Stimulated activated CD8-positive, alpha-beta memory T cell treated with anti-CD3 and anti-CD28 coated beads, Interleukin-4, amount 100 ng/mL, for 4 hours (primary cell): ENCODE measurements at places on chromosomes 12 and 14.

GRCh38 chr14:74675219-74675618 is 37.7 kb downstream of the AREL1 start:
- no peak for DNase-seq

GRCh38 chr12:41552588-41552987 is 364.5 kb downstream of the PDZRN4 start:
- DNase-seq = no peak

- DNase-seq = no peak
Observed at GRCh38 chr12:101552277-101552676, 42.5 kb upstream of the MYBPC1 start.

- no peak for DNase-seq
Observed at GRCh38 chr12:131793243-131794022, 34.8 kb upstream of the MMP17 start.
